ENCODE measurements at places on chromosomes 6 and 20.

DNA sequence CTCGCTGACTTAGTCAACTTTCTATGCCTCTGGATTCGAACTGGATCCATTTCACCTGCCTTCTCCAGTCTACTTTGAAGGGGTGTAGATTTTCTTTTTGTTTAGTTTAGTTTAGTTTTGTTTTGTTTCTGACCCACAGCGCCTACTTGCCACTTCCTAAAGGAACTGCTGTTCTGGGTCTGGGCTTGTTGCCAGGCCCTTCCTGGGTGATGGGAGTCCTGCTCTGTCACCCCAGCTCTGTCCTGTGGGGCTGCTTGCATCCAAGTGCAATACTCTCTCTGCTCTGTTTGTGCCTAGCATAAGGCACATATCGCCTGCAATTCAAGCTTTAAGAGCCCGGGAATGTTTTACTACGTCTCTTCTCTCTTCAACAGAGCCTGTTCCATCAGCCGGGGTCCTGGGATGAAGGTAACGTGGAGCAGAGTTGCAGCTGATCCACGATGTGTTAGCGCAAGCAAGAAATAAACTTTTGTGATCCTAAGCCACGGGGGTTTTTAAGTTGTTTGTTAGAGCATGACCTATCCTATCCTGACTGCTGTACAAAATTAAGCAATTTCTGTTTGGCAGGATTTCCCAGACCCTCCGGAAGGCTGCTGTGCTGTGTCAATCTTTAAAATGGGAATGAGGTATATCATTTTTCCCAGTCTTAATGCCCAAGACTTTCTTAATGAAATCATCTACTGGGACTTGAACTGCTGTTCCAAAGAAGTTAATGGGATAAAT lies 30.9 kb upstream of the TAGAP start:
- DNase-seq = no peak

DNA sequence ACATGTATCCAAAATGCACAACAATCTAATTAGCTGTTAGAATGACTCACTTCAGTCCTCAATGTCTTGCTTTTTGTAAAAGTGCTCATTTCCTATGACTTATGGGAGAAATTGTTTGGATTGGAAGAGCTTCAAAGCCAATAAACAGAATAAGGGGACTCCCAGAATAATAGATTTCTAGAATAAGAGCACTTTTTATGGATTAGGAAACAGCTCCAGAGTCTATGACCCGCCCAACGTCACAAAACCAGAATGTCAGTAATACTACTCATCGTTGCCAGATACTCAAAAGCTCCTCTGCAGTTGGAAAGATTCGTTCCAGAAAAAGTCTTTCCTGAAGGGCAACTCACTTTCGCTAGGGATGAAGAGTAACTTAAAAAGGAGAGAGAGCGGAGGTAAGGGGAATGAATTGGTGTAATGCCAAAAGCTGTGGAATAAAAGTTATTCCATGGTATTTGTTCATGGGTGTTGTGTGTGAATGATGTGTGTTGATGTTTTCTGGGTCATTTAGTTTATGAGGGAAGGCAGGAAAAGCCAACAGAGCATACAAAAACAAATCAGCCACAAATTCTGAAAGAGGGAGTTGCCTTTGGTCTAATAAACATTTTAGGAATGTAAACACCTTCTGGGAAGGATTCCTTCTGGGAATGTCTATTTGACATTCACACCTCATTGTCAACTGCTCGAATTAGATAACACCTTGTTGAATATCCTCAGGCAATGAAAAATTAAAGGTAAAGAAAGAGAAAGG lies 64.6 kb downstream of the SYNE1 start:
- no peak for DNase-seq

DNA sequence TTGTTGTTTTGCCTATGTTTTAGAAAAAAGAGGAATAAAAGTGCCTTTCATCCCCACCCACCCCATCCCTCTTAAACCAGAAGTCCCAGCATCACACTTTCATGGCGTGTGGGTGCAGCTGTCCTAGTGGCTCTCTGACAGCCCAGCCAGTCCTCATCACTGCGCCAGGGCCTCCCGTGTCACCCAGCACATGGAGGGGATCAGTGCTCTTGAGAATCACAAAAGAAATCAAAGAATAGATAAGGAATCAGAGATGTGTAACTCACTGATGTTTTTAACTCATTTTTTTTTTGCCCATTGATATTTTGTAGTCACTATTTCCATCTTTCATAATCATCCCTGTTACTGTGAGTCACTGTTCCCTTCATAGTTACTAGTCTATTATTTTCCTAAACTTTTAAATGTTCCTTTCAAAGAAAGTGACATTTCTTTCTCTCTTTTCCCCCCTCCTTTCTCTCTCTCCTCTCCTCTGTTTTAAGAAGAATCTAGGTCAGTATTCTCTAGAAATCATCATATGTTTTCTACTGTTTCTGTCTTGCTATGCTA lies 78.6 kb downstream of the AIG1 start:
- DNase-seq = no peak

DNA sequence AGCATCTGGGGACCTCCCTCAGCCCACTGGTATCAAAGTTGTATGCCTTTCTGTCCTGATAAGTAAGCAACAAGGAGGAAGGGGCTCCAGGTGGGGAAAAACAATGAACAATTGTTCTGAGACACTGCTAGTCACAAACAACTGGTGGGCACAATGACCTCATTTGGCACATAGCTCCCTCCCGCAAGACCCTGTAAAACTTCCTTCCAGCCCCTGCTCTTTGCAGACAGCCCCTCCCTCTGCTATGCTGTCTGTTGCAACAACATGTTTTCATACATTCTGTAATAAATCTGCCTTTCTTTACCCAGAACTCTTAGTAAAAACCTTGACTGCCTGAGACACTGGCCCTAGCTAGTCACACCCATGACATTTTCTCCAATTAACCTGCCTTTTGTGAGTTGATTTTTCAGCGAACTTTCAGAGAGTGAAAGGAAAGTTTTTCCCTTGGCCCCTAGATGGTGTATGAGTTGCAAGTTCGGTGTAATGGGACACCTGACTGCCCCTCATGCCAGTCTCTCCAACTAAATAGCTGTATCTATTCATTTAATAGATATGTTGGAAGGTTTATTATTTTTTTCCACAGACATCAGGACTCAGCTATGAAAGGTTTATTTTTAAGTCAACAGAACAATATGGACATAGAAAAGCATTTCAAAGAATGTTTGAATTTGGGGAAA lies 142.3 kb upstream of the SLC22A16 start:
- DNase-seq = no peak

GRCh38 chr20:58776109-58776508 lies 74.6 kb downstream of the GNAS-AS1 start:
- DNase-seq = no peak

Data from activated T-helper 1 cell treated with anti-CD3 and anti-CD28 coated beads, Interleukin-2, amount 50 U/mL, for 16 hours (primary cell).